ENCODE measurements at places on chromosomes 12 and 14. TPM values are rescaled to one million over a fixed set of nuclear protein-coding genes. Genes with fewer than 3 reads are reported as not detected.

Gene NR1H4
- not detected for total RNA-seq

DNA sequence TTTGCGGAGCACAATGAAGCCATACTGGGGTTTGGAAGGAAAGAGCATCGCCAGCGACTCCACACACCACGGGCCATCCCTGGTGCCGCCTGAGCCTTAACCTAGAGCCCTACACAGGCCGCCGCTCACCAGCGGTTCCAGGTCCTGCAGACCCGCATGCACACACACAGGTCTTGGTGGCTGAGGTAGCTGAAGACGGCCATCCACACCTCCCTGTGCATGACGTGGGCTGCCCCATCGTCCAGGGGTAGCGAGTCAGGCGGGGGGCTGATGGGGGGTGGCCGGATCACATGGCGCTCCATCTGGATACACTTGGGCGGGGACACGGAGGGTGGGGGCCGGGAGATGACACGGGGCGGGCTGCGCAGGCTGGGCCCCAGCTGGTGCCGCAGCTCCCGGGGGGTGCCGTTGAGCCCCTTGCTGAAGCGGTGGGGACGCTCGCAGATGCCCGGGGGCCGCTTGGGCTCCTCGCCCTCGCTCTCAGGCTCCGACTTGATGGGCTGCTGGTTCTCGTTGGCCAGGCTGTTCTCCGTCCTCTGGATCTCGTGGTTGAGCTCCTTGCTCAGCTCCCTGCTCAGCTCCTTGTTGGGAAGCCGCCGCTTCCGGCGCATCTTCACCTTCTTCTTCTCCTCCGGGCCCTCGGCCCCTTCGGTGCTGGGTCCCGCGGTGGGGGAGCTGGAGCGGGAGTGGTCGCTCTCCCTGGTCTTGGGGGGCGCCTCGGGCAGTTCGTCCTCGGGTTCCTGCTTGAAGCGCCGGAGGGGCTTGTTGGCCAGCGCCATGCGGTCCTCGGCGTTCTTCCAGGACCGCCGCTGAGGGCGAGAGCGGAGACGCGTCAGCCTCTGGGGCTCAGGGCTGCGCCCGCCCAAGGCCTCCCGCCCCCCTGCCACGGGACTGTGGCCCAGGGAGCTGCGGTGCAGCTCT is 42.4 kb downstream of the RNF34 start:
- no peak for DNase-seq

Gene NUDT4
- 73.2 TPM for total RNA-seq

GRCh38 chr14:61434311-61434710 is 112.9 kb downstream of the PRKCH start:
- no peak for DNase-seq

Gene HSPA2
- total RNA-seq = 21.4 TPM

GRCh38 chr14:102591372-102591943 is 991 bp upstream of the RCOR1 start:
- DNase-seq = peak; percentile 81

Gene SERPINA12
- total RNA-seq = not detected

DNA sequence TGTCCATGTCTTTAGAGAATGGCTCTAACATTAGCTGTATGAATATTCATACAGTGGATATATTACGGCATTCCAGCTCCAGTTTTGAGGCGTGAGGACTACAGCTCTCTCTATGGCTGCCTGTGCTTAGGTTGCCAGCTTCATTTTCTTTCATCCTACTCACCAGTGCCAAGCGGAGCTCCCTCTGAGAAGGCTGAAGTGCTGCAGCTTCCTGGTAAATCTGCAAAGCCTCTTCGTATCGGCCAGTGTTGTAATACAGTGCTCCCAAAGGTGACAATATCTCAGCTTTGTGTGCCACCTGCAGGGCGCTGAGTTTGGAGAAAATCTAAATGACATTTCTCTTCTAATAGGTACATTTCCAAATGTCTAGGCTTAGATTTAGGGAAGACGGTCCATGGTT is 19.8 kb upstream of the OVCH1 start:
- DNase-seq = no peak

- DNase-seq = peak; percentile 25
Measured at GRCh38 chr14:47917344-47917954, 242.0 kb upstream of the MDGA2 start.

GRCh38 chr12:84069198-84069597 is 843.4 kb downstream of the SLC6A15 start:
- no peak for DNase-seq

DNA sequence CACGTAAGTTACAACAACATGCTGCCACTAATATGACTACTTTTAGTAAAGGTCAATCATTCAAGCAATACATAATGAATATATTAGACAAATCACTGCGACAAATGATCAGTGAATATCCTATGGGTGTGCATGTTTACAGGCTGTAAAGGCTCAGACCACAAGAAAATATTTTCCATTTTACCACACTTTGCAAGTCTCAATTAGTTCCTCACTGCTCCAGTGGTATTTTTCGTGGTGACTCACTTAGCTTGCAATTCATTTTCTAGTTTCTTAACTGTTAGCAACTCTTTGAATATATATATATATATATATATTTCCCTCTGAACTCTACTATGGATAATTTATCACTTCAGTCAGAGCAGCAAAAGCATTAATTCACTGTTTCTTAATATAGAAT is 96.9 kb downstream of the EML5 start:
- DNase-seq = no peak

Gene SDR9C7
- 0.28 TPM for total RNA-seq

Gene HVCN1
- total RNA-seq = 6.9 TPM

DNA sequence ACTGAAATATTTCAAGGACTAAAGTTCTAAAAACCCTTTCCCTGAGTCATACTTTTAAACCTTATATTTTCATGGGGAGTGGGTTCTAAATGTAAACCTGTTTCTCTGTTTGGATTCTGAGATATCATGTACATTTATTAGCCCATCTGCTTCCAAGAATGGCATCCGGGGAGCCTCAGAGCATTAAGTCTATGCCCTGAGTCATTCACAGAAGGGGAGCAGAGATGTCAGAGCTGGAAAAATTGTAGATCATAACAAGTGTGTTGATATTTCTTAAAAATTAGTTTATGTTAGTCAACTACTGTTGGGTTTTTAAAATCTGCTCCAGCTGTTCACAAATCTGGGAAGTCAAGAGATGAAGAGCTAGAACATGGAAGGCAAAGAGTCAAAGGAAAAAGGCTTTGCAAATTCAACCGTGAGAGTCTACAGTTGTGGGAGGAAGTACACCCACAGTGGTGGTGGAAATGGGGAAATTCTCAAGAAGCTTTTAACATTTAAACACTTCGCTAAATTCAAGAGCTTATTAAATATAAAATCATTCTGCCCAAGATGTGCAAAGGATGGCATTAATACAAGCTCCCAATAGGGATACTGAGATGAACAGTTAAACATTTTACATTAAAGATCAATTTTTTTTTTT is 70.5 kb upstream of the FLRT2 start:
- DNase-seq = no peak

- DNase-seq = no peak
Measured at GRCh38 chr12:71194657-71195056, 36.9 kb upstream of the TSPAN8 start.

Gene JPH4
- total RNA-seq = 1.4 TPM

Gene TEX52
- total RNA-seq = not detected

- DNase-seq = peak; percentile 61
Measured at GRCh38 chr12:112380663-112381405, 1.4 kb downstream of the HECTD4 start.

DNA sequence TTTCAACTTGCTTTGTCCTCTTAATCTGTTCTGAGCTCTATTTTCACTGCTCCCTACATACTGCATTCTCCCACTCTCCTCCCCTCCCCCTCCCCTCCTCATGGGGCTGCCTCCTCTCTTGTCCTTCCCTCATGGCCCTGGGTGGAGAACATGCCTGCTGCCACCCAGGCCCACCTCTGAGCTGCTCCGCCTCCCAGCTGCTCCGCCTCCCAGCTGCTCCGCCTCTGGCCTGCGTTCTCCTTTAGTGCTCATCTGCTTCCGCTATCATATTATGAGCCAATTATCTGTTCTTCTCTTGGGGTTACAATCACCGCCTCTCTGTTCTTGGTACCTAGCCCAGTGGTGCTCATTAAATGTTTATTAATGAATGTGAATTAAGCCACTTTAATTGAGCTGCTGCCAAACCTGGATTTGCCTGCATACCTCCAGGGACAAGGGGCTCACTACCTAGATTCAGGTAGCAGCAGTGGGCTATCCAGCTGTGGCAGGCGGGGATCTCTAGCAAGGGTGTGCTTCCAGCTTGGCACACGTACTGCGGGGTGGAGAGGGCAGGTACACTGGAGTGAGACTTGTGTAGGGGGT is 32.0 kb upstream of the FAM181A start:
- DNase-seq = peak; percentile 79

Gene TAS2R19
- 0.62 TPM for total RNA-seq

DNA sequence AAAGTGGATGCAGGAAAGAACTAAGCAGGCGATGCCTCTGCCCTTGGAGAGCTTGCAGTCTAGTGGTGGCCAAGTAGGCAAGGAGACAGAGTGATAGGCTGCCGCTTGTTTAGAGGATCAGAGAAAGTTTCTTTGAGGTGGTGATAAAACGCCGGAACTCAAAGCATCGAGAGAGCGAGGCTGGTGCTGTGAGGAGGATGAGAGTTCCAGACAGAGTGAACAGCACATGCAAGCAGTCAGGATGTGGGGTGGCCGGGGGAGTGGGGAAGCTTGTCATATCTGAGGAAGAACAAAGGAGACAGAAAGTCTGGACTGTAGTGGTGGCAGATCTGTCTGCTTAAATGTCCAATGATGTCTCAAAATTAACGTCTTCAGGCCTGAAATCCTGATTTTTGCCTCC is 319.7 kb downstream of the SNAPC1 start:
- DNase-seq = no peak

- peak; percentile 47 for DNase-seq
Measured at GRCh38 chr12:53867216-53868012, 71.2 kb upstream of the HOXC13 start.

- no peak for DNase-seq
Measured at GRCh38 chr12:31011746-31012566, 61.7 kb upstream of the DDX11 start.

GRCh38 chr14:53306267-53306721 is 153.2 kb upstream of the DDHD1 start:
- peak; percentile 60 for DNase-seq

DNA sequence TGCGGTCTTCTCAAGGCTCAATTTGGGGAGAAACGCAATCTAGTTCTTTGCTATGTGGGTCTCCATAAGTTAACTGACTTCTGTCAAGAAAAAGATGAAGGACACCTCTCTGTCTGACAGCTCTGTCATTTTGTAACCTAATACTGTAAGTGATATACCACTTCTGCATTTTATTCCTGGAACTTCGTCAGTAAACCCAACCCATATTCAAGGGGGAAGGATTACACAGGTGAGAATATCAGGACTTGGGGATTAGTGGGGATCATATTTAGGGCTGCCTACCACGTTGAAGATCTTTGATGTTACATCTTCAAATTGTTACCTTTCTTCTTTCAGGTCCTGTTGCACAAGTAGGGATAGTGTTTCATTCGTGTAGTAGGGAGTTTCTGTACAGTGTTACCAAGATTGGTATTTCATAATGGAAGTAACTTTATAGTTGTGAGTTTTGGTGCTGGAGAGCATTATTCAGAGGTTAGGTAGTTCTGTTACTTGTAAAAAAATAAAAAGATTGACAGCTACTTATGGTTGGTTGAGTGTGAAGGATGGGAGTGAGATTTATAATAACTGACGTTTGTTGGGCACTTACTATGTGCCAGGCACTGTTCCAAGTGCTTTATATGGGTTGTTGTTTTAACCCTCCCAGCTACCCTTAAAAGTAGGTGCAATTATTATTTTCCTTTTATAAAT is 1.6 kb downstream of the TMEM260 start:
- no peak for DNase-seq

DNA sequence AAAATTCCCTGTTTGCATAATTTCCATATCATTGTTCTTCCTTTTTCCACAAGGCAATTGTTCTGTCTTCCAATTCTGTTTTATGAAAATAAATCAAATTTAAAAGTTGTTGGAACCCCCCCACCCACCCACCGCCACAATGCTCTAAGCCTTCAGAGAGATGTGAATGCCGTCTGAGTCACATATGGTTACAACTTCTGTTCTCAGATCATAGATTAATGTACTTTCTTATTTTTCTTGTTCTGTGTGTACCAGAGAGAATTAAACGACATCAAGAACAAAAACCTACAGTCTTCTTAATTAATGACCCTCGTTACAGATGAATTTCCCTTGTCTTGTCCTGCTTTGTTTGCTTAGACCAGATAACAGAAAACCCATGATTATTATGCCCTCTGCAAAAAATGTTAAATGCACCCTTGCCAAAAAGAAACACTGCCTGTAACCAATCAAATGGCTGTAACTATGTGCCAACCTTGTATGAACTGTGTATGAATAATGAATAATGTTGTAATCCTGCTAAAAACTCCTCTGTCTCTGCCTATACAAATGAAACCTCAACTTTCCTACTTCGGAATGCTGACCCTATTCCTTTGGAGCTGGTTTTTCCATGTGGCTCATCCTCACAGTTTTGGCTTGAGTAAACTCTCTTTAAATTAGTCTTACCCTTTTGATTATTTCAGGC is 14.0 kb downstream of the OR6S1 start:
- DNase-seq = no peak

Gene TMEM119
- total RNA-seq = 0.85 TPM

- no peak for DNase-seq
Measured at GRCh38 chr12:14878488-14878887, 7.2 kb downstream of the MGP start.

- DNase-seq = no peak
Measured at GRCh38 chr12:68175557-68176061, 16.1 kb upstream of the IFNG start.

DNA sequence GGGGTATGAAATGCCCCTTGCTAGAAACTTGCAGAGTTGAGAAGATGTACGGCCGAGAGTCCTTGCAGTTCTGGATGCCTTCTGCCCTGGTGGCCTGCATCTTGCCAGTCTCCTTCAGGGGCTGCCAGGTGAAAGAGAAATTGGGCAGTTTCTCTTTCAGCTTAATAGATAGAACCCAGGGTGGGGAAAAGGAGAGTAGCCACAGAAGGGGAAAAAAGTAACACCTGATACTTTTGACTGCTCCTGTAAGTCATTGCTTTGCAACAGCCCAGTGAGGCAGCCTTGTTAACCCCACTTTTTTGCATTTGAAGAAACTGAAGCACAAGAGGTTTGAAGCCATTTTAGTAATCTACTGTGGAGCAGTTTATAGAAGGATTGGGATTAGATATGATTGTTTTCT is 27.6 kb downstream of the TDP1 start:
- DNase-seq = no peak

Gene C14orf180
- not detected for total RNA-seq

GRCh38 chr12:121005346-121005815 is 10.9 kb downstream of the C12orf43 start:
- peak; percentile 85 for DNase-seq

- no peak for DNase-seq
Measured at GRCh38 chr12:88750867-88751543, 170.7 kb upstream of the KITLG start.

Measured in H7 (cell line).